ENCODE measurements at places on chromosomes 4 and X.

DNA sequence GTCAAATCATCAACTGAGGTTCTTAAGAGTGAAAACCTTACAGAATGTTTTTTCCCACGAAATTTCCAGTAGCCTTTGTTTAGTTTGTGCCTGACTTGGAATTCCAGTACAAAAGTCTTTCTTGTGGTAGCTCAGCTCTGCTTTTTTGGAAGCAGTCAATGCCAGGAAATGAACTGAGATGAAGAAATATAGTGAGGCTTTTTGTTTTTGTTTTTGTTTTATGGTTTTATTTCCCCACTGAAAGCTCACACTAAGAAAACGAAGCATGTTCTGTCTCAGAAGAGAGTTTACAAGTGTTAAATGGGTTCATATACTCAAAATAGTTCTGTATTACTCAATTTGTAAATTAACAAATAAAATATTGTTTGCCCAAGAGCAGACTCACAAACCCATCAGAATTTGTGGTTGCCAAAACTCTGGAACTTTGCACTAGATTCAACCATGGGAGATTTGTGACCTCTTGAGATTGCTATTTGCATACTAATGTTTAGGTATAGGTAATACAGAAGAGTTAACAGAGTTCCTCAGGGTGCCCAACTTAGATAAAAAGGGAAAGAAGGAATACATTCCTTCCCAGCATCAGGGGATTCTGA lies 1060.8 kb downstream of the FAT4 start:
- no peak for DNase-seq

DNA sequence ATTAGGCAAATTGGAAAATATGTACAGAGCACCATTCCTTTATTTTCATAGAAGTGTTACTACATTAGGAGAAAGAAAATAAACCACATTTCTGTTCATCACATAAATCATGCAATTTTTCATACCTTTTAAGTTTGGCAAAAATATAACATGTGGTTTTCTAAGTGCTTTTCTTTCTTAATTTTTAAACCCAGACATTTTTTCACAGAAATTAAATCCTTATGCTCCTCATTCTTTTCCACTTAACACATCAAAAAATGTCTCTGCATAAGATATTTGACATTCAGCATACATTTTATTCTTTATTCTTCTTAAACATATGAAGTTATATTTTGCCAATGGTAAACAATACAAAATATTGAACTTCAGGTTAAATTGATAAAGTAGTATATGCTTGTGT lies 826.6 kb upstream of the SLIT2 start:
- DNase-seq, result no peak

- DNase-seq, result no peak
These were observed 89.9 kb upstream of the PAK3 start for GRCh38 chrX:111006116-111006515.

GRCh38 chr4:149136951-149137620 lies 678.6 kb downstream of the IQCM start:
- no peak for DNase-seq

DNA sequence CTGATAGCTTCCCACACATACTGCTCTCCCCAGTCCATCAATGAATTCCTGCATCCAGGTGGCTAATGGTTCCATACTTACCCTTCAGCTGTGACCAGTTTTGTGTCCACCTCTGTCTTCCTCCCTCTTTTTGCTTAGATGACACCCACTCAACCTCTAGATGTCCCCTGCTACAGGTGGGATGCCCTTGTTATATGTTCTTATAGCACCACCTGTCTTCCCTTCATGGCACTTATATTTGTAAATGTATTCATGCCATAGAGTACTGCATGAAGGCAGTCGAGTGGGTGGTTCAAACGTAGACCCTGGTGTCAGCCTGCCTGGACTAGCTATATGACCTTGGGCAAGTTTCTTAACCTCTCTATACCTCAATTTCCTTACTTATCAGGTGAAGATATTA lies 6.5 kb upstream of the USP46 start:
- no peak for DNase-seq

- no peak for DNase-seq
These were observed 29.1 kb downstream of the SETD7 start for GRCh38 chr4:139526928-139527327.

DNA sequence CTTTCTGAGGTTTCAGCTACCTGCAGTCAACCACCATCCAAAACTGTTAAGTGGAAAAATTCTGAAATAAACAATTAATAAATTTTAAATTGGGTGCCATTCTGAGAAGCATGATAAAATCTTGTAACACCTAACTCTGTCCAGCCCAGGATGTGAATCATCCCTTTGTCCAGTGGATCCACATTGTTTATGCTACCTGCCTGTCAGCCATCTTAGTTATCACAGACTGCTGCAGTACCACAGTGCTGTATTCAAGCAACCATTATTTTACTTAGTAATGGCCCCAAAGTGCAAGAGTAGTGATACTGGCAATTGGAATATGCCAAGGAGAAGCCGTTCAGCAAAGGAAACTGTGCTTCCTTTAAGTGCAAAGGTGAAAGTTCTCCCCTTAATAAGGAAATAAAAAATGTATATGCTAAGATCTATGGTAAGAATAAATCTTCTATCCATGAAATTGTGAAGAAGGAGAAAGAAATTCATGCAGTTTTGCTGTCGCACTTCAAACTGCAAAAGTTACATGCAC lies 20.6 kb downstream of the CAMK2D start:
- DNase-seq, result no peak

GRCh38 chr4:8120501-8120900 lies 38.1 kb downstream of the ABLIM2 start:
- no peak for DNase-seq

DNA sequence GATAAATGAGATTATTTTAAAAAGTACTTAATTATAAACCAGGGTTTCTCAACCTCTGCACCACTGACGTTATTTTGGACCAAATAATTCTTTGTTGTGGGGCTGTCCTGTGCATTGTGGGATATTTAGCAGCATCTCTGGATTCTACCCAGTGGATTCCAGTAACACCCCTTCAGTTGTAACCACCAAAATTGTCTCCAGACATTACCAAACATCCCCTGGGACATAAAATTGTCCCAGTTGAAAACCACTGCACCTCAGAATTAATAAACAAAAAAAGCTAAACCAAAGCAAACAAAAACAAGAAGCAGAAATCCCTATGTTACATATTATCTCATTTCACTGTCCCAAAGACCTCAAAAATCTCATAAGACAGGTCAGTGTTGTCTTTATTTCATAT lies 54.2 kb upstream of the GIMD1 start:
- no peak for DNase-seq

GRCh38 chr4:13830449-13830848 lies 202.9 kb upstream of the BOD1L1 start:
- no peak for DNase-seq

GRCh38 chrX:21476909-21477308 lies 102.7 kb downstream of the CNKSR2 start:
- no peak for DNase-seq

GRCh38 chr4:2451036-2451520 lies 17.8 kb upstream of the RNF4 start:
- no peak for DNase-seq

GRCh38 chrX:20500949-20501348 lies 234.2 kb upstream of the RPS6KA3 start:
- no peak for DNase-seq

DNA sequence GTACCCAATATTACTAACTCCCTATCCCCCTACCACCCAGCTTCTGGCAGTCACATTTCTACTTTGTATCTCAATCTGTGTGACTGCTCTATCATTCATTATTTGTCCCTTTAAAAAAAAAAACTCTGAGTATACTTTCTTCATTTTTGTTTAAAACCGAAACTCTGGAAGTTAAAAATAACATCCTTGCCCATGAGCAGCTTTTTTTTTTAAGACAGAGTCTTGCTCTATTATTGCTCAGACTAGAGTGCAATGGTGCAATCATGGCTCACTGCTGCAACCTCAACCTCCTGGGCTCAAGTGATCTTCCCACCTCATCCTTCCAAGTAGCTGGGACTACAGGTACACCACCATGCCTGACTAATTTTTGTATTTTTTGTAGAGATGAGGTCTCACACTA lies 15.8 kb downstream of the UBE2K start:
- DNase-seq, result no peak

DNA sequence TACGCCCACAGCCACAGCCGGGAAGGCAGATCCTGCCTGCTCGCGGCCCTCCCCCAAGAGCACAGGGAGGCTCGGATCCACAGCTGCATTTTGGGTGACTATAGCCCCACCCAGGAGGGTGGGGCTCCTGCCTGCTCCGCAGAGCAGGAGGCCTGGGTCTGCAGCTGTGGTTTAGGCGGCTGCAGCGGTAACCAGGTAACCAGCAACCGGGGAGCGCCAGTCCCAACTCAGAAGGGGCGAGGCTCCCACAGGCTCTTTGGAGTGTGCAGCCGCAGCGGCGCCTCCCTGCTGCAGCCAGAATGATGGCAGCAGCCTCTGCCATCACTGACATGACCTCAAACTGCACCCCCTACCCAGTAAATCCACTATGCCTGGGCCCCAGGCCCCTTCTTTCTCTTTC lies 148.0 kb upstream of the F9 start:
- DNase-seq, result no peak

DNA sequence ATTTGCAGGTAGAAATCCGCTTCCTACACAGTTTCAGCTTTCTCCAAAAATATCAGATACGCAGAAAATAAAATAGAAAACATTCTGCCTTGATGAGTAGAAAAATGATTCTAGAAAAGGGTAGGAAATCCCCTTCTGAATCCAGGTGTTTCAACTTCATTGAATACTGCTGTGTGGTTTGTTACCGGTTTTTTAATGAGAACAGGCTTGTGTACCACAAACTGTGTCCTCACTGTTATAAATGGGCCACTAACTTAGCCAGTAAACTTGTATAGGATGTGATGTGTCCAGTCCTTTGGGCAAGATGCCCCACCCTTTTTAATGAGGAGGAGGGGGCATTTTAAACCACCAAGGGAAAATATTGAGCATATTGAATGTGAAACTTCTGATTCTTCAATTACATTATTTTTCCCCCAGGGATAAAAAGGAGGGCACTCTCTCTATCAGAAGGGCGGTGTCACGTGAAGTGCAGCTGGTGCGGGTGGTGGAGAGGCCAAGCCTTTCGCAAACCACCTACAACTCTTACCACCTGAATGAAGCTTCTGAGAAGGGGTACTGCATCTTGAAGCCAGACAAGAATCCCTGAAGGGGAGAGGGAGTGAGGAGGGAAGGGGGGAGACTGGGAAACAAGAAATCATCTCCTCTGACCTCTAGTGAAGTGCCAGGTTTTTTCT lies 4.5 kb downstream of the CXXC4 start:
- no peak for DNase-seq

GRCh38 chrX:153485396-153486080 lies 9.2 kb upstream of the BGN start:
- no peak for DNase-seq

GRCh38 chrX:129472116-129472515 lies 51.2 kb downstream of the SMARCA1 start:
- DNase-seq, result no peak

DNA sequence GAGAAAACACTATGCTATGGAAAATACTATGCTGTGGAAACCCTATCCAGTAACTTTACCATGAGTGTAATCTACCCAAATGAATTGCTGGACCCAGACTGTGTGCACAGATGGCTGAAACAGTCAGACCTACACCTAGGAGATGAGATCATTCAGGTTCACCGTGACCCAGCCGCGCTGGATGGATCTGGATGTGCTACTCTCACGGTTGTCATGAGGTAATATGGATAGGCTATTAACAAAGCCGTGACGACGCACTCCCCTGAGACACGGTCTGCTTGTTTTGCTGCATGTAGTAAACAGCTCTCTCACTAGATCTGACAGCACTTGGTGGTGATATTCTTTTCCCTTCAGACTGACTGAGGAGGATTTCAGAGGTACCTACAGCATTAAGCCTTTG lies 832.5 kb upstream of the GRID2 start:
- no peak for DNase-seq

GRCh38 chrX:149837639-149838038 lies 43.3 kb upstream of the MAGEA8 start:
- DNase-seq, result no peak

- no peak for DNase-seq
These were observed 475.6 kb downstream of the PCDH10 start for GRCh38 chr4:133624744-133625143.

DNA sequence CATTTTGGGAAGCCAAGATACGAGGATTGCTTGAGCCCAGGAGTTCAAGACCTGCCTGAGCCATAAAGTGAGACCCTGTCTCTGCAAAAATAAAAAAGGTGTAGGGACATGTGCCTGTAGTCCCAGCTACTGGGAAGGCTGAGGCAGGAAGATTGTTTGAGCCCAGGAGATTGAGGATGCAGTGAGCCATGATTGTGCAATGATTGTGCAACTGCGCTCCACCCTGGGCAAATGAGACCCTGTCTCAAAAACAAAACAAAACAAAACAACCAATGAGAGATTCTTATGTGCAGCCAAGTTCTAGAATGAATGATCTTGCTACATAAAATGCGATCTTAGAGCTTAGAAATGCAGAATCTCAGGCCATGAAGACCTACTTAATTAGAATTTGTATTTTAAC lies 22.5 kb downstream of the SLC9B2 start:
- no peak for DNase-seq

DNA sequence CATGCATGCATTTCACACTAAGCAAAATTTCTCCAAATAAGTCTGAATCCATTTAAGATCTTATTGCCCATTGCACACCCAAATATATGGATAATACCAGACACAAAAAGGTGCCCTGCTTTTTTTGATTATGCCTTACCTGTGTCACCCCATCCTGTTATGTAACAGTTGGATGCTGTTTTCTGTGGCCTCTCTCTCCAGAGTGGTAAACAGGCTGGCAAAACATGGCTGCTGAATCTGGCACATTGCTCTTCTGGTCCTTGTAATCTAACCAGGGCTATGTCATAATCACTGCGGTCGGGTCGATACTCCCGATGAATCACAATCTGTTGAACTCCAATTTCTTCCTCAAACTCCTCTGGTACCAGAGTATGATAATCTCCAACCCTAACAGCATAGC lies 70.1 kb downstream of the PRSS12 start:
- DNase-seq, result no peak

DNA sequence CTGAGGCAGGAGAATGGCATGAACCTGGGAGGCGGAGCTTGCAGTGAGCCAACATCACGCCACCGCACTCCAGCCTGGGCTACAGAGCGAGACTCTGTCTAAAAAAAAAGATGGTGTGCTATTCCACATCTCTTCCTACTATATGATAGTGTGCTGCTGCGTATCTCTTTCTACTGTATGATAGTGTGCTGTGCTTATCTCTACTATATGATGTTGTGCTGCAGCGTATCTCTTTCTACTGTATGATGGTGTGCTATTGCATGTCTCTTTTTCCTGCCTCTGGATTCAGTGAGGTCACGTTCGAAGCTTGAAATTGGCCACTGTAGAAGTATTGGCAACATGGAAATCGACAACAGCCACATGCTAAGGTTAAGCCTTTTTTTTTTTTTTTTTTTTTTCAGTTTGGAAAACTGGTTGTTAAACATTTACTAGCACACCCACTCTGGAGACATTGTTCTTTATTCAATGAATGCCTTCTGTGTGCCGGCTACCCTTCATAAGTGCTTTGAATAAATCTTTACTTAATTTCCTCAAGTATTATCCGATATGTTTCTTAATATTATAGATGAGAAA lies 31.0 kb downstream of the ARFIP1 start:
- no peak for DNase-seq

GRCh38 chr4:73055241-73055897 lies 14.1 kb downstream of the COX18 start:
- DNase-seq, result no peak

GRCh38 chrX:104972737-104973136 lies 247.8 kb downstream of the TEX13A start:
- no peak for DNase-seq

GRCh38 chr4:54403700-54404453 lies 174.8 kb downstream of the PDGFRA start:
- no peak for DNase-seq

All from activated gamma-delta T cell (primary cell).